ENCODE measurements at places on chromosomes 13 and 19.

- DNase-seq, result no peak
Measured at GRCh38 chr13:43648733-43649132, 138.0 kb downstream of the ENOX1 start.

DNA sequence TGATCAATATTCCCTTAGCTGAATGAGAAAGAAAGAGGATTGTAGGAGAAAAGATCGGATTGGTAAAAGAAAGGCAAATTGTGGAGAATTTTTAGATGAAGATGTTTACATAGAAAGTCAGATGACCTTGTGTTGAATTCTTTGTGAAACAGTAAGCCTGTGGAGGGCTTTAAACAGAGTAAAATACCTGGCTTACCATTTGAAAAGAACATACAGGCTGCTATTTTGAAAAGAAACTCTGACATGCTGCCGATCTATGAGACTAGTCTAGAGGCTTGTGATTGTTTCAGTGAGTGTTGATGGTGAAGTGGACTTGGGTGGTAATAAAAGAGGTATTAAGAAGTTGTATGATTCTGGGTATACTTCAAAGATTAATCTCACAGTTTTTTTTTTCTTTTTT lies 938.9 kb upstream of the PRR20A start:
- DNase-seq, result no peak

DNA sequence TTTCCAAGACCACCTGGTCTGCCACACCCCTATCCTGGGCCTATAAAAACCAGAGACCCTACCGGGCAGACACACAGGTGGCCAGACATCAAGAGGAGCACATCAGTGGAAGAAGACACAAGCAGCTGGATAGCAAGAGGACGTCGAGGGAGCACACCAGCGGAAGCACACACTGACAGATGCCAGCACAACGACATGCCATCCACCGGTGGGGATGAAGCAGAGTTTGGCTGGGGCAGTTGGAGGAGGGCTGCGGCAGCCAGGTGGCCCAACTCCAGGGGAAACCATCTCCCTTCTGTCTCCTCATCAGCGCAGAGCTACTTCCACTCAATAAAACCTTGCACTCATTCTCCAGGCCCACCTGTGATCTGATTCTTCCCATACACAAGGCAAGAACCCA lies 200.6 kb downstream of the PCDH17 start:
- no peak for DNase-seq

- no peak for DNase-seq
Measured at GRCh38 chr19:55526216-55527196, 10.4 kb downstream of the SBK2 start.

DNA sequence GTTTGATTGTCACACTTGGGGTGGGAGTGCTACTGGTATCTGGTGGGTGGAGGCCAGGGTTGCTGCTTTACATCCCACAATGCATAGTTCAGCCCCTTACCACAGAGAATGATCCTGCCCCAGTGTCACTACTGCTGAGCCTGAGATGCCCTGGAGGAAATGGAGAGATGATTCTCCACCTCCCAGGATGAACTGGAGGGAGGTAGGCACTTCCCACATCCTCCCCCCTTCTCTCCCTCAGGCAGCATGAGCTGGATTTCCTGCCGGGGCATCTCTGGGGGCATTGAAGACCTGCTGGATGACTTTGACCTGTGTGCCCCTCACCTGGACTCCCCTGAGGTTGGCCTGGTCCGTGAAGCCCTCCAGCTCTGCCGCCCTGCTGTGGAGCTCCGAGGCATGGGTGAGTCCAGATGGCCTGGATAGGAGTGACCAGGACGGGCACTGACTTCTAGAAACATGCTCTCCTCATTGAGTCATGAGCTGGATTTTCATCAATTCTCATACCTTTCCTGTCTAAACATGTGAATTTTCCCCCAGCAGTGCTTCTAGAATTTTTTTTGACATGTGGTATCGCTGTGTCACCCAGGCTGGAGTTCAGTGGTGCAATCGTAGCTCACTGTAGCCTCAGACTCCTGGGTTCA lies 45.3 kb downstream of the NWD1 start:
- DNase-seq, result no peak

DNA sequence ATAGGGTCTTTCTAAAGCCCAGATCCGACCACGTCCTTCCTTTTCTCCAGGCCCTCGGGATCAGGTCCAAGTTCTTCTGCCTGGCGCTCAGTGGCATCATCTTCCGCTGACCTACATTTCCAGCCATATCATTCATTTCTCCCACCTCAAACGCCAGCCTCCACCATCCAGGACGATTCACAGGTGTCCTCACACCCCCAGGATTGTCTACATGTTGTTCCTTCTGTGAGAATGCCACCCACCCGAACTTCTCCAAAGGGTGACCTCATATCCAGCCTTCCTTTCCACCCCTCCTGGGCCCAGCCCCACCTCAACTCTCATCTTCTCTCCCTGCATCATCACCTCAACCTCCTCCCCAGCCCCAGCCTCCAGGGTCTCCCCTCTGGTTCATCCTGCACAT lies 4.7 kb upstream of the KLK5 start:
- no peak for DNase-seq

- DNase-seq, result no peak
Measured at GRCh38 chr13:84896128-84896527, 903.1 kb downstream of the SLITRK6 start.

DNA sequence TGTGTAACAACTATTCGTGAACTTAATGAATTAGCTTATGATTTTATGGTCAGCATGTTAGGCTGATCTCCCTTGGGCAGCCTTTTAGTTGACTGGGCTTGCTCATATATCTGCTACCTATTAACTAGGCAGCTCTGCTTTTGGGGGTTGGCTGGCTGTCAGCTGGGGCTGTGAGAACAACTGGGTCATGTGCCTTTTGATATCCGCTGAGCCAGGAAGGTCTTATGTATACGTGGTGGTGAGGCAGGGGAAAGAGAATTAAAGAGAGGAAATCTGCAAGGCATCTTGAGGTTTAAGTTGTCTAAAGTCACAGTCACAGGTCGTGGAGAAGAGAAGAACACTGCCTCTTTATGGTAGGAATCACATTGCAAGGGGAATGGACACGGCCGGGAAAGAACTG lies 206.9 kb downstream of the LMO7 start:
- no peak for DNase-seq

GRCh38 chr19:5011476-5012238 lies 42.7 kb downstream of the KDM4B start:
- no peak for DNase-seq

Measured in activated naive CD8-positive, alpha-beta T cell treated with anti-CD3 and anti-CD28 coated beads, Interleukin-2, amount 50 U/mL, for 16 hours (primary cell).